T follicular helper cell (primary cell): ENCODE measurements at places on chromosomes 6 and 20.

GRCh38 chr6:53808302-53808881, 13.6 kb downstream of the LRRC1 start:
- DNase-seq: no peak

DNA sequence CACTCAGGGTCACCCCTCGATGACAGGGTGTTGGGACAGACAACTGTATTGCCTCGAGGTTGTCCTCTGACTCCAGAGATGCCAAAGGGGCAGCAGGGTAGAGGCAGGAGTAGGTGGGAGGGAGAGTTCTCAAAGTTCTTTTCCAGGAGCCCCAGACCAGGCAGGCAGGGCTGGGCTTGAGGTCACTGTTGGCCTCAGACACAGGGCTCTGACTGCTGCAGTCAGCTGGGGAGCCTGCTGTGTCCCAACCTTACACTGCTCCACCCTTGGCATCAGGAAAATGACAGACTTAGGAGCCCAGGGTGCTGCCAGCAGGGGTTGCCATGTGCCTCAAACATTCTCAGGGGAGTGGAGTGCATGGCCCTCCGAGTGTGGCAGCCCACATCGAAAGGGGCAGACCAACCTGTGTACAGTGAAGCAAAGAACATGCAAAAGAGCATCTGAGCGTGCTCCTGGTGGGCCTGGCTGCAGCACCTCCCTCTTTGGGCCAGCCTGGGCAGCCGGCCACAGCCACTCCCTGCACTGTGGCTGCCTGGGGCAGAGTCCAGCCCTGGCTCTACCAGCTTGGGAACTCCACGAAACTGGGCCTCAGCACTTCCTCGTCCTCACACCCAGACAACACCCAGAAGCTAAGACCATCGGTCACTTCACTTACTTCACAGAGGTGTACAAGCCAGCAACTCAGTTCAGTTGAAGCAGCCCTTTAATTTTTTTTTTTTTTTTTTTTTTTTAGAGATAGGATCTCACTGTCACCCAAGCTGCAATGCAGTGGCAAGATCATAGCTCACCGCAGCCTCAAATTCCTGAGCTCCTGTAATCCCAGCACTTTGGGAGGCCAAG, 24.0 kb downstream of the C6orf132 start:
- DNase-seq: no peak

DNA sequence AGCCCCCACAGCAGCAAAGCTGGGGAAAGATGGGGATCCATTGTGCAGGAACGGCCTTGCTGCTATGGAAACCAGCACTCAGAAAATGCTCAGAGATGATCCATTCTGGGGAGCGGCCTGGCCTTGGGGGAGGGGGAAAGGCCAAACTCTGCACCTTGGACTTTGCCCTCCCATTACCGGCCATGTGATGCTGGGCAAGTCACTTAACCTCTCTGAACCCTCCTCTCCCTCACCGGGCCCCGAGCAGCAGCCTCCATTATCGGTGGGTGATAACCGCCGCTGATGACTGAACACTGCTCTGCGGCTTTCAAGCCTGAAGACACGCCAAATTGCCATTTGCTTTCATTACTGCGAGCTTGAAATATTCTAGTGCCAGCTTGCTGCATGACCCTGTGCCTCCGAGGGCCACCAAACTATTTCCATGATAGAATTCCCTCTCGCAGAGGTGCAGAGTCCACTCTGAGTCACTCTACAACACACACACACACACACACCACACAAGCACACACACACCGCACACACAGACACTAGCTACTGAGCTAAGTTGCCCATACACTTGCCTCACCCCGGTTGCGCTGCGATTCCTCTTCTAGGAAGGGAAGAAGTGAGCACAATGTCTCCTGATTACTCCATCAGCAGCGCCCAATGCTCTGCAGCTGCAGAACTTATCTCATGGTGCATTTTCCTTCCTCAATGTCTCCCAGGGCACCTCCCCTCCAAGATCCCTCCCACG, 20.6 kb upstream of the SIRPA start:
- DNase-seq: no peak

DNA sequence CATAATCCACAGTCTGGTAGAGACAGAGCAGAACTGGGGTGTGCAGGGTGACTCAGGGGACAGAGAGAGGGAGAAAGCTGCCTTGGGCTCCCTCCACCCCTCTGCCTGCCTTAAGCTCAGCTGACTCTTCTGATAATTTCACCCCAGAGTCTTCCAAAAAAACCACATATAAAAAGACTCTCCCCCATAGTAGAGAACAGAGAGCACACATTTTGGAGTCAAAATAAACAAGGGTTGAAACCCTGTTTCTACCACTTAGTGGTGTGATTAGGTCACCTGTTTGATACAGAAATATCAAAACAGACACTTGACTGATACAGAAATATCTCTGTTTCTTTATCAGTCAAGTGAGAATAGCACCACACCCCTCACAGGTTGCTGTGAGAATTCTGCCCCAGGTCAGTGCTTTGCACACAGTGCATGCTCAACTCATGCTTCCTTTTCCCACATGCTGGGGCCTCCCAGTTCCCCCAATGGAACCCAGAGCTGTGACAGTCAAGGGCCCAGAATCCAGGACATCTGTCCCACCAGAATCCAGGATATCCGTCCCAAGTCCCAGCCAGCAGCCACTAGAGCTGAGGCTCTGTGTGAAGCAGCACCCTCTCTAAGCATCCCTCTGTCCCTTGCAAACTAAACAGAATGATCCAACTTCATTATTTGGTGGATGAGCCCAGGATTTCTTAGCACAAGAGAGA, 1.2 kb downstream of the TREML2 start:
- no peak for DNase-seq

DNA sequence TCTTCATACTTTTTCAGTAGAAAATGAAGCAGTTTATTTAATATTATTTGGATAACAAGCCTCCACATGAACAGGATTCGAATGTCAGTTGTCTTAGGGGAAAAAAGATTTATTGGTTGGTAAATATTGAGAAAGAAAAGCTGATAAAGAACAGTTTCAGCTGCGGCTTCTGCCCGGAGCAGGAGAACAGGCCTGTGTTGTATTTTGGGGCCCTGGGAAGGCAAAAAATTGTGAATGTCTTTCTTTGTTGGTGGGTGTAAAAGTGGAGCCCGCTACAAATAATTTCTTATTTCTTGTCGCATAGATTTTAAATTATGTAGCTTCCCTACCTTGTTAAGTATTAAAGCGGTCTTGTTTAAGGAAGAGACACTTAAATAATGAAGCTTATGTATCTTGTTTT, 90.5 kb upstream of the PAX1 start:
- DNase-seq: no peak

DNA sequence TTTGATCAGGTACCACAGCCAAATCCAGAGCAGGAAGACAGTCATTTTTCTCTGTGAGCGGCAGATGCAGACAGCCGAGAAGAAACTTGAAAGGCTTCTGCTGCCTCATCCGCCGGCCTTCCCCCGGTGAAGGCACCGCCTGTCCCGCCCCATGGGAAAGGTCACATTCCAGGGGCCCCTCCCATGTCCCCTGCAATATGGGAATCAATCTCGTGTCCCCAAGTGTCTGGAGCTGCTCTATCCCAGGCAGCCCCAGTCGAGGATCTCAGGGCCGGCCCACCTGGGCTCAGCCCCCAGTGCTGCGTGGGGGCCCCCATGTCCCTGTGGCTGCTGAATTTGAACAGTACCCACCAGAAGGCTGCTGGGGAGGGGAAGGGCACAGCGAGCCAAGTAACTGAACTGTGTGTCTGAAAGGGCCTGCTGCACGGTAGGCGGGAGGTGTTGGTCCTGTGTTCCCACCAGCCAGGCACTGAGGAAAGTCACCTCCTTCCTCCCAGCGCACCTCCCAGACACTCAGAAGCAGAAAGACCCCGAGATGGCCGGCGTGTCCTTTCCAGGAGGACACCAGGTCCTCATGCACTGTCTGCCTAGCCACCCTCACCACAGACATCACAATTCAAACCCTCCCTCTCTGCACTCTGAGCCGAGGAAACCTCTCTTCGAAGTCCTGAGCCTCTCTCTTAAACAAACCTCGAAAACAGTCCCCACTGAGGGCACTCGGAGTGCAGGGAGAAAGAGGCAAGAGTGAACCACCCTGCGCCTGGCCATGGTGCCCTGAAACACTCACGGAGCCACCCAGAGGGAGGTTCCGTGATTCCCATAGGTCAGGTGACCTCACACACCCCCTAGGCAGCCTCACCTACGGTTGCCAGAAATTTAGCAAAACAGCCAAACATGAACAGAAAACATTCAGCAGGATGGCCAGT, 99.3 kb downstream of the PSMB1 start:
- no peak for DNase-seq

- no peak for DNase-seq
These were observed 26.3 kb downstream of the SLC2A4RG start for GRCh38 chr20:63765902-63766301.

GRCh38 chr6:139219746-139220145, 72.1 kb downstream of the TXLNB start:
- no peak for DNase-seq

DNA sequence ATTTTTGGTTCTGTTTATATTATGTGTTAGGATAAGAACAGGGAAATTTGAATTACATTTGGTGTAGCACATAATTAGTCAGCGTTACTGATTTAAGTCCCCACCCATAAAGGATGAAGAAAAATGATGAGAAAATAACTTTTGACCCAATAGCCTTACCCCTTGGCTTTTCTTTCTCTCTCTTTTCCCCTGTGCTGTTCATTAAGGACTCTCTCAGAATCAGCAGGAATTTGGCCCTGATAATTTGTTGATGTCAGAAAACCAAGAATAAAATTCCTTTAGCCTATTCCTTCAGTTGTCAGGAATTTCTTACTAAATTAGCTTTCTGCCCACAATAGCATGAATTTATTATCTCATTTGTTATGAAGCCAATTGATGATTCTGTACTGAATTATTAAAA, 18.5 kb downstream of the PLCB1 start:
- no peak for DNase-seq

GRCh38 chr20:53278555-53278954, 306.4 kb downstream of the TSHZ2 start:
- DNase-seq: no peak

DNA sequence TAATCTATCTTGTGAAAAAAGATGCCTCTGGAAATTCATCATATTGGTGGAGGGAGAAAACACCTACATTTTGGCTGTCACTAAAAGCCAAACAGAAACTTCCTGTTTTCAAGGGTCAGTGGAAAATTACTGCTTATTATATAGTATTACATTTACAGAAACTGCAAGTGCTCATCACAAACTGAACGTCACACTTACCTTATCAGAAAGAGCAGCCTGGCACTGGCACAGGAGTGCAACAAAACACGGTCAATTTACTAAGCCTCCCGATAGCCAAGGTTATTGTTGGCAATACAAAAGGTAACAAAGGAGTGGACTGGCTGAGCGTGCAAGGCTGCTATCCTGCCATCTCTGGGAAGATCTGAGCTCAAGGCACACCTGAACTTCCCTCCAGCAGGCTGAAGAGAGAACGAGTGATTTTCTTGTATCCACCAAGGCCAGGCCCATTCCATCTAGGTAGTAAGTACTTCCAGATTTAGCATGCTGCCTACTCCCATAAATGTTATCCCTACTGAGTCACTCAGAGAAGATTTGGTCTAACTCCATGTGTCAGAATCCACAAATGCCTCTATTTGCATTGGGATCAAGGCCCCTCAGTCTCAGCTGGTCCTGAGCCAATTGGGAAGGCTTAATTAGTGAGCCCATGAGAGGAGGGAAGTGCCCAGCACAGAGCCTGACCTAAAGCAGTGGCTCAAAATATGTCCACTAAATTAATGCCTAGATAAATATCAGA, 399.8 kb downstream of the BTBD9 start:
- DNase-seq: no peak
